ENCODE measurements at places on chromosomes 3 and 15. TPM values are rescaled to one million over a fixed set of nuclear protein-coding genes. Genes with fewer than 3 reads are reported as not detected.

GRCh38 chr3:192212335-192212734 is 515.0 kb downstream of the FGF12 start:
- no peak for DNase-seq

GRCh38 chr3:195762611-195763010 is 41.8 kb downstream of the MUC20 start:
- no peak for DNase-seq

The PXYLP1 gene
- 21.9 TPM for total RNA-seq

The ZNF148 gene
- 46.2 TPM for total RNA-seq

DNA sequence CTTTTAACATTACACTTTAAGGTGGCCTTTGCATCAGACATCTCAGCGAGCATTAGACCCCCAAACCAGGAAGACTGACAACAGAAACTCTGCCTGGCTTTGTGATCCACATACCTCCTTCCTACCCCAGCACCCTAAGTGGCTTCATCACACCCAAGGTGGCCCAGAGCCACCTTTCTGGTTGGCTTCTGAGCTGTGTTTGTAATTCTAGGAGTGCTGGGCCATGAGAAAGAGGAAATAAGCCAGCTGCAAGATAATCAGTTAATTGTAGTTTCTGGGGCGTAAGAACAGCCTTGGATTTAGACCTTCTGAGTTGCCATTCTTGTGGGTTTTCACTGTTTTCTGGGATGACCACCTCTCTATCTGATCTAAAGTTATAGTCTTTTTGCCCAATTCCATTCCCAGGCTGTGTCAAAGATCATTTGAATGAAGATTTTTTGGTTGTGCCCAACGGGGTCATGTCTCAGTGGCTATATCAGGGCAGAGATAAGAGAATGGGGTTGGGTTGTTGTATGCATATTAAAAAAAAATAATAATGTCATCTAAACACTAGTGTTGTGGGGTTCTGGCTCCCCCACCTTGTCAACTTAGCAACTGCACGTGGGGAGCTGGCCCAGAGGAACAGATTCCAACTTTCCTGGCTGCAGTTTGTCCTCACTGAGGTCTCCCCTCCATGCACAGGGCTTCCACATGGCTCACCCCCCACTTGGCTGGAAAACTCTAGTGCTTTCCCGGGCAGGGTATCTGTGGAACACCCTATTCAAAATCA is 234.8 kb upstream of the WNT5A start:
- DNase-seq, result no peak

- no peak for DNase-seq
These were observed 95.8 kb upstream of the CTDSPL start for GRCh38 chr3:37765591-37766488.

DNA sequence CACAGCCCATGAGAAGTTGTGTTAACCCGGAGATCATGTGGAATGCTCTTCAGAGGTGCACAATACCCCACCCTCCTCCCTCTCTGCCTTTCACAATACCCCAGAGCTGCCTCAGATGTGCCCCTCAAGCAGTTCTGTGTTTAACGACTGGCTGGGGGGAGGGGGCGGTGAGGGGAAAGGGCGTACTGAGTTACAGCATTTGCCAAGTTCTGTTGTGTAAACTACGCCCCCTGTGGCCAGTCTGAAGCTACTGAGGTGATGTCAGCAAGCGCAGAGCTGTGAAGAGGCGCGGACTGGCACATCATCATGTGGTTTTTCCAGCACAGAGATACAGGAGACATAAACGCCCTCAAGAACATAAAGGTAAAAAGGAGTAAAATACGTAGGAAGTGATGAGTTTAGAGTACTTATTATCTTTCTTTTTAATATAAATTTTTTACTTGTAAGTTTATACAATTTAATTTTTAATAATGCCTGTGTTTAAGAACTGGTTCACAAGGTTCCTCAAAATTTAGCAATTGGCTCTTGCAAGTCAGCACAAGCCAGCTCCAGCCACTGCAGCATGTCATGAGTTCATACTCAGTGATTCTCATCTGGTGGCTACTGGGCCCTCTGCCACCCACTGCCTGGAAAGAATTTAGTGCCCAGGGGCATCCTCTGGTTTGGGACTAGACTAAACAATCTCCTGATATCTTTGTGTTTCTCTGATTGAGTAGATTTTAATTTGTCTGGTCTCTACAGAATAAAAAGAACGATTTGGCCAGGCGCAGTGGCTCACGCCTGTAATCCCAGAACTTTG is 1.7 kb downstream of the EPB42 start:
- DNase-seq, result no peak
